ENCODE measurements at places on chromosomes 16 and 17. TPM values are rescaled to one million over a fixed set of nuclear protein-coding genes. Genes with fewer than 3 reads are reported as not detected.

Gene KRT13
- total RNA-seq, result 38.4 TPM

Gene ACACA
- 71.3 TPM for total RNA-seq

Gene HEATR9
- 0.40 TPM for total RNA-seq

Gene ABCC12
- not detected for total RNA-seq

Gene RHBDL1
- 4.5 TPM for total RNA-seq

Gene CACNA1H
- total RNA-seq, result 111 TPM

Gene TMEM235
- not detected for total RNA-seq

Gene TEKT1
- not detected for total RNA-seq

Gene SPATA32
- 3.2 TPM for total RNA-seq

Gene PERCC1
- total RNA-seq, result 26.0 TPM

Gene HLF
- 26.5 TPM for total RNA-seq

Gene CTRB2
- not detected for total RNA-seq

Gene SEZ6L2
- 62.9 TPM for total RNA-seq

Measured in prostate gland (tissue), 2 donors.